Aorta (tissue), 5 donors: ENCODE measurements at places on chromosomes 3 and 15. TPM values are rescaled to one million over a fixed set of nuclear protein-coding genes. Genes with fewer than 3 reads are reported as not detected.
A peak's percentile ranks its signal among the peaks of the same experiment; 100 is the strongest.

GATA2 gene
- total RNA-seq: 12.5 TPM

CORO2B gene
- total RNA-seq: 9.2 TPM

RNF111 gene
- total RNA-seq: 28.0 TPM

GRCh38 chr15:68154923-68155559 lies 50.1 kb downstream of the CALML4 start:
- DNase-seq: no peak

- peak; percentile 53 for DNase-seq
Measured at GRCh38 chr3:195803289-195803908, 8.3 kb downstream of the MUC4 start.

DNA sequence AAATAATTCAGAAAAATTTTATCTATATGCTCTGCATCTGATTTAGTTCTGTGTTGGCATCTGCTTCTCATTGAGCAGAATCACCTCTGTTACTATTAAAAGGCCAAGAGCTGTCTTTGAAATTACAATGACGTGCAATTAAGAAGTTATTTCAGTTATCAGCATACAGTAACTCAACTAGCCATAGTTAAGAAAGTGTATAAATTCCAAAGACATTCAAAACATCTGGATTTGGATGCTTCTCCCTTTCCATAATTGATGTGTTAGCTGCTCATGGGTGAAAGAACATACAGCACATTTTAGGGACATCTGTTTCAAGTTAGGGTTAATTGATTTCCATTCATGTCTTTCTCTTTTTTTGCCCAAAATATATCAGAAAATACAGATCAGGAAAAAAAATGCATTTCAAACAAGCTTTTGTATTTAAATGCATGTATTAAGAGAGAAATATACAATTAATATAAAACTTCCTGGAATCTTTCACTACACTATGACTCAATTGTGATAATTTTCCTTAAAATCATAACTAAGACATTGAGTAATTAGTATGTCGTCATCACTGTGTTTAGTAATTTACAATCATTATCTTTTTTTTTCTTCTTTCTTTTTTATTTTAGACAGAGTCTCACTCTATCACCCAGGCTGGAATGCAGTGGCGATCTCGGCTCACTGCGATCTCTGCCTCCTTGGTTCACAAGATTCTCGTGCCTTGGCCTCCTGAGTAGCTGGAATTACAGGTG lies 82.7 kb upstream of the MBNL1 start:
- DNase-seq: no peak

- DNase-seq: no peak
Measured at GRCh38 chr3:187447737-187448136, 79.6 kb downstream of the RTP4 start.

DNA sequence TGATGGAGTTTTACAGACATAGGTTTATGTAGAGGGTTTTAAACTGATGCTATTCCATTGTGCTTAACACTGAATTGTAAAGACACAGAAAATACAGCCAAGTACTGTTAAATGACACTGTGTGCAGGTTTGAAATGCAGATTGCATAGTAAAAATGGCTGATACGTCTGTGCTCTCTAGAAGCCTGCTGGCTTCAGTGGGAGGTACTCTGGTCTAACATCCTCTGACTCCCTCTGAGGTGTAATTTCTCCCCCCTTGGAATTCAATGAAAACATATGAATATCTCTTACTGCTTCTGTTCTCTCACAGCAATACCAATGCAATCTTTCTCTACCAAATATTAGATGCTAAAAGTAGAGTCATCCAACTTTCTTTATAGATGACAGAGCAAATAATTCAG lies 176.6 kb downstream of the SLC9A9 start:
- no peak for DNase-seq

DNA sequence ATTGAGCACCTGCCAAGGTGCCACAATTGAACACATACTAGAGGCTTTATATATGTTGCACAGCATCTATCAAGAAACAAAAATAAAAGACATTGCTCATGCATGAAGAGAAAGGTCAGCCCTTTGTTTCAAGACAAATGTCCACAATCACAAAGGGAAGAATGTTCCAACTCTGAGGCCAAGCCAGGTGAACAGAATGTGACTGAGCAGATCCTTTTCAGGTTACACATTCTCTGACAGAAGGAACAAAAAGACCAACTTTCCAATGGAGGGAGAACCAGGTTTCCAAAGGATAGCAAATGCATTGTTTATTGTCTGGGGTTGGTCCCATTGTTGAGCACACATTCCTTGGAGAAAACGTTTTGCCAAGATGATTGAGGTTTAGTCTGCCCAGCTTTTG lies 50.2 kb upstream of the FAM174B start:
- no peak for DNase-seq

NR2E3 gene
- 0.72 TPM for total RNA-seq

DNA sequence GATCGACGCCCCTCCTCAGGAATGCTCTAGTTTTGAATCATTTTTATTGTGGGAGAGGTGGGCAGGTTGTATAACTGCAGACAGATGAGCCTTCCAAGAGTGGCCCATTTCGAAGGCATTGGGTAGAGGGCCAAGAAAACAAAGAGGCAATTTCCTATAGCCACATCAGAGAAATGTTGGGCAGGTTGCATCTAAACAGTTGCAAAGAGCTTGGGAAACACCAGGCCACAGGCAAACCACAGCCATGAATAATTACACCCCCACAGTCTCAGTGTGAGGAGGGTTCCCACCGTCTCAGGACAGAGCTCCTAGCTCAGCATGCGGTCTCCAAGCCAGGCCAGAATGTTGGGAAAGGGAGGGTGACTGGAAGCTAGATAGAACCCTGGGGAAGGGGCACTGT lies 257.3 kb downstream of the ABHD5 start:
- DNase-seq: no peak

DNA sequence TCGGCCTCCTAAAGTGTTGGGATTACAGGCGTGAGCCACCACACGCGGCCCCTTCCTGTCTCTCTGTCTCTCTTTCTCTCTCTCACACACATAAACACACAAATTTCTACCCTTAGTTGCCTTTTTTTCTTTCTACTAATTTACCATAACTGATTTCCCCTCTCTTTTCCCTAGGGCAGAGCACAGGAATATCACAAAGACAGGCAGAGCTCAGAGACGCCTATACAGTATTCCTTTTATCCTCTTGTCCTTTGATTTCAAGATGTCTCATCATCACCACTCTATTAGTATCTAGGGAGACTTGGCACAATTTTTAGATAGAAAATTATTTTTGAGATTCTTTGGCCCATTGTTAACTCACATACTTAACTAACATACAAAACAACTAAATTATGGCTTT lies 25.8 kb upstream of the ST3GAL6 start:
- DNase-seq: no peak

ASB14 gene
- not detected for total RNA-seq
